ENCODE measurements at places on chromosomes 13 and 19.
A peak's percentile ranks its signal among the peaks of the same experiment; 100 is the strongest.

DNA sequence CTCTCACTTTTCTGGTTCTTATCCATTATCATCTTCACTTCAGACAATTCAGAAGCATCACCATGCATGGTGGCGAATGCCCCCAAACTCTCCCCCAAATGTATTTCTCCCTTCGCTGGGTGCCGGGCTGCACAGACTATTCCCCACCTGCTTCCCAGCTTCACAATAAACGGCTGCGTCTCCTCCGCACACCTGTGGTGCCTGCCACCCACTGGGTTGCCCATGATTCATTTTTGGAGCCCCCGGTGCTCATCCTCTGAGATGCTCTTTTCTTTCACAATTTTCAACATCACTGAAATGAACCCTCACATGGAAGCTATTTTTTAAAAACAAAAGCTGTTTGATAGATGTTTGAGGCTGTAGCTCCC is 2.8 kb upstream of the F10 start:
- no peak for DNase-seq

- no peak for DNase-seq
Measured at GRCh38 chr19:41505105-41505504, 62.1 kb downstream of the ERICH4 start.

DNA sequence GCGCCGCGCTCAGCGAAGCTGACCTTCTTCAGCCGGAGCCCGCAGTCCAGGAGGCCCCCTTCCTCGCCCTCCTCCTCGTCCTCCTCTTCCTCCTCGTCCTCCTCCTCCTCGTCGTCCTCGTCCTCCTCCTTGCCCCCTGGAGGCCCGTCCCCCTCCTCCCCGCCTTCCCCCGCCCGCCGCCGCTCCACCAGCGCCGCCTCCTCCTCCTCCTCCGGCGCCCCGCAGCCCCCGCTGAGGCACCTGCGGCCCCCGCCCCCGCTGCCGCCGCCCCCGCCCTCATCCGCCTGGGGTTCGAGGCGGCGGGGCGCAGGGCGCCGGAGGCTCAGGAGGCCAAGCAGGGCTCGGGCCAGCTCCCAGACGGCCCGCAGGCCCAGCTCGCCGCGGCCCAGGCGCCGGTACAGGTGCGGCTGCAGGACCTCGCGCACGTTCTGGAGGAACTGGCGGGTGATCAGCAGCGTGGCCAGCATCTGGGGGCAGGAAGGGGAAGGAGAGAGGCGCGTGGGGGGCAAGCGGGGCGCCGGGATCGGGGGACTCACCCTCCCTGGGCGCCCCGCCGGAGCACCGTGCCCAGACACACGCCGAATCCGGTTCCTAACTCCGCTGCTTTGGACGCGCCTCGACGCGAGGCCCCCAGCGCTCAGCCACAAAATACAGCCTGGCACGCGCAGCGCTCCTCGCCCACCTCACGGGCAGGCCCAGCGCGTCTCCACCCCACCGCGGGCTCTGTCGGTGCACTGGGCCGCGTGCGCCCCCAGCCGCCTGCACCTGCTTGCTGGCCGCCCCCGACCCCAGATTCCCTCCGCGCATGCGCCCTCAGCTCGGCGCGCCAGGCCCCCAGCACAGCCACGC is 5.9 kb downstream of the ANO8 start:
- DNase-seq = no peak

DNA sequence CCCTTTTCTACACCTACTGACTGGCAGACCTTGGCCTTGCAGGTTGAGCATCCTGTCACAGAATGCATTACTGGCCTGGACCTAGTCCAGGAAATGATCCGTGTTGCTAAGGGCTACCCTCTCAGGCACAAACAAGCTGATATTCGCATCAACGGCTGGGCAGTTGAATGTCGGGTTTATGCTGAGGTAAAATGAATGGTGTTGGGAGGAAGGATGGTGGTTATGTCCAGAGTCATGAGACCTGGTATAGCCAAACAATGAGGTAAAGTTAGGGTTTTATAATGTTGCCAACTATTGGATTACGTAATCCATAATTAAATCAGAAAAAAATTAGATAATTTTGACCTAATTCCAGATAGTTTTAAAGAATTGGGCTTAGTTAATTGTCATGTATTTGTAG is 212.5 kb downstream of the PCCA start:
- DNase-seq = no peak

DNA sequence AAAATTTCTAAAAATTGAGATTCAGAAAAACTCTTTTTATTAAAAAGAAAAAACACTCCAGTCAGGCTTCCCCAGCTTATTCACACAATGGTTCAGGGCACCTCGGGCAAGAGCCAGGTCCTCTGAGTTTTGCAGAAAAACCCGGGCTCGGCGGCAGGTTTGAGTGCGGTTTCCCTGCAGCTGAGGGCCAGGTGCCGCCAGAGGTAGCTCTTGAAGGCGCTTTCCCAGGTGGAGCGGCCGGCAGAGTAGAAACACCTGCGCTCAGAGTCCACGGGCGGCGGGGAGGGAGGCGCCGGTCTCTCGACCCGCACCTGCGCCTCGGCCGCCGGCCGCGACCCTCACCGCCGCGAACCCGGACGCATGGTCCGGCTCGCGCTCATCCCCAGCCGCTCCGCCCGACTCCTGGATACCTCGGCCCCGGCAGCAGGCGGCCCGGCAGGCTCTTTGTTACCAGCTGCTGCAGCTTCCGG is 444 bp downstream of the PROSER1 start:
- no peak for DNase-seq

DNA sequence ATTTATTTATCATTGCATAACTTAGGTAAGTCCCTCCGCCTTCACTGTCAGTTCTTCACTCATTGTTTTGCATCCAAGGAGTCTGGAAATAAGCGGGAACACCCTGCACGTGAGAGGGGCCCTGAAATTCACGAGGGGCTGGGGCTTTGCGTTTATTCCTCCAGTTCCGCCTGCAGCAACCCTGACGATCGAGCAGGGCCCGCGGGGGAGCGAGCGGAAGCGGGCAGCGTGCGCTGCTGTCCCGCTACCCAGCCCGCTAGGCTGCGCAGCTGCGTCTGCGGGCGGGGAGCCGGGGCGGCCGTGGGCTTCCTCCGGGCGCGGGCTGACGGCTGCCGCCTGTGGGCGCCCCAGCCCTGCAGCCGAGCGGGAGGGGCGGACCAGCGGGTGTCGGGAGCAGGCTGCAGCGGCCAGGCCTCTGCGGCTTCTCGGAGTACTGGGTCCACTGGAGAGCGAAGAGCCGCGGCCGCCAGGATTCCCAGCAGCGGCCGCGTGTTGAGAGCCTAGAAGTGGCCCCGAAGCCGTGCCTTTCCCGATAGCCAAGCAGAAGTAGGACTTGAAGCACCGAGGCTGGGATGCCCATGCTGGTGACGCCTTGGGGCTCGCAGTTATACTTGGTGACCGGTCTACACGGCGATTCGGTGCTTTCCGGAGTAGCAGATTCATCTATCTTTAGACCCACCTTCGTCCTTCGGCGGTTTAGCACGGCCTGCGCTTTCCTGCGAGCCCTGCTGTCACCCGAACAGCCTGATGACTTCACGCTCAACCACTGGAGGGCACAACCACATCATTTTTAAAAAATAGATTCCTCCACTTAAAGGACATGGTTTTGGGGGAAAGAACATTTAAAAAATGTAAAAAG is 32.9 kb upstream of the SACS start:
- DNase-seq = peak; percentile 79

DNA sequence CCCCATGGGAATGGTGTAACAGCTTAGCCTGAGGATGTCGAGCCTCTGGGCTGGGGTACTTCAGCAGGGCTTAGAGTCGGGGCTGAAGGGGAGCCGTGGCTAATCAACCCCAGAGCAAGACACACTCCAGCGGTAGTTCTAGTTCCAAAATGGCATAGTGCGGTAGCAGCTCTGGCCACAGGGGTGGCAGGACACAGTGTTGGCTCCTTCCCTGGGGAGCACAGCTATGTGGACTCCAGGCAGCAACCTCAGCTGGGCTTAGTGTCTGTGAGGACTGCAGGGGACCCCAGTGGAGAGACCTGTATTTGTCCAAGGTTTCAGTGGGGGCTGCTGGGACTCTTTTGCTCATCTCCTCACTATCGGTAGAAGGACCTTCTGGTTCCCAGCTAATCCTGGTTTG is 70.8 kb upstream of the PCDH20 start:
- no peak for DNase-seq

DNA sequence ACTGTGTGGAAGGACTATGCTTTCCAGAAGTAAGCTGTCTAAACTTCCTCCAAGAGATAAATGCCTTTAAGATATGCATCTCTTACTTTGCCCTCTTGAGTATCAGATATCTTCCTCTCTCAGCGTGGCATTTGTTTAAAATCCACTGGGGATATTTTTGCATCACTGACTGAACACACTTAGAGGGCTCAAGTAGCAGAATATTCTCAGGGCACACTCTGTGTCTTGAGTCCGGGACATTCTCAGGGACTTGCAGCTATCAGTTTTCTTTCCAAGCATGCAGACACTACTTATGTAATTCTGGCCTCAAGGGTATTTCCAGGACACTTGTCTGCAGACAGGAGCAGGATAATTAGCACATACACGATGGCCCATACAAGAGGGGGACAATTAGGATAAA is 84.7 kb downstream of the ERCC5 start:
- DNase-seq = no peak

GRCh38 chr19:17419154-17419620 is 660 bp upstream of the MVB12A start:
- no peak for DNase-seq

Data from left kidney (tissue), 8 donors.